Cortex of kidney (tissue), 1 donor: ENCODE measurements at places on chromosomes 12 and 14.

DNA sequence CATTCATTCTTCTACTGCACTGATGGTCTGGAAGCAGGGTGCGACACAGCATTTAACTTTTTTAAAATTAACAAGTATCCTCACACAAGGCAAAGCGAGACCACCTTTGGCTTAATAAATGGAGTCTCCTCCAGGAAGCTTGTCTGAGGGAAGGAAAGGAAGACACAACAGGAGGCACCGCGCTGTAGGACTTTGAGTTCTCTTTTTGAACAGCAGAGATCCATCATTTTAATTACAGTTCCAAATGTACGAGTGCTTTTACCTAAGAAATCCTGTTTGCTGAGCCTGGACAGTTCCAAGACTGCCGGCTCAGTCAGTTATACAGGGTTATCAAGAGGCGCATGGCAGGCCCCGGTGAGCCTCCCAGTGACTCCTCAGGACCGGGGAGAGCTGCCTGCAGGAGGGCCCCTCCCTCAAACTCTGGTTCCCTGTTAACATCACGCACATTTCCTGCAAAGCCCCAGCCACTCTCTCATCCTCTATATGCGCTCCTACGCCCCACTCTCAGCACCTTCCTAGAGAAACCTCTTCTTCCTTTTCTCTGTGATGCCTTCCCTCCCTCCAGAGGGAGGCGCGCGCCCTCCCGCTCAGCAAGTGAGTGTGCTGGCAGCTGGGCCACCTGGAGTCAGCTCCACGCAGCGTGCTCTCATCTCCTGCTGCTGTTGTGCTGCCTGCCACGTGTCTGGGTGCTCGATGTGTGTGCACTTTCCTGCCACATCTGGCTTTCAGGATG lies 46.1 kb downstream of the STX2 start:
- DNase-seq = no peak

- no peak for DNase-seq
Measured at GRCh38 chr12:65023485-65023884, 97.6 kb downstream of the WIF1 start.

DNA sequence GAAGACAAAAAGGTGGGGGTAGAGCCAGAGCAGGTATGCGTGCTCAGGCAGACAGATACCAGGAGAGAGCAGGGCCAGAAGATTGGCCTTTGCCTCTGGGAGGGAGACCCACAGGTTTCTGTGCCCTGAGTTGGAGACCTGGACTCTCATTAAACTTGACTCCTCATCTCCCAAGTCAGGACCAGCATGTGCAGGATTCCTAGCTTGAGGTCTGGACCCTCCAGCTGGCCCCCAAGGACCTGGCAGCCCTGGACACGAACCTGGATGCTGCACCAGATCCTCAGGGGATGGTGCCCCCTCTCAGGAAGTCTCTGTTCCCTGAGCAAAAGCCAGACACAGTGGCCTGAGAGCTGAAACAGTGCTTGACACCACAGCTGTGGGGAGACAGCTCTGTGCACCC lies 10.5 kb upstream of the KRT73 start:
- DNase-seq = no peak

GRCh38 chr12:49705479-49706134 lies 1.6 kb downstream of the FMNL3 start:
- no peak for DNase-seq

GRCh38 chr12:12016284-12017100 lies 54.2 kb upstream of the BCL2L14 start:
- DNase-seq = no peak

- no peak for DNase-seq
Measured at GRCh38 chr12:122150127-122150681, 23.8 kb downstream of the IL31 start.

- DNase-seq = no peak
Measured at GRCh38 chr12:124764451-124764850, 99.2 kb downstream of the SCARB1 start.
